Stimulated activated CD4-positive, alpha-beta T cell treated with anti-CD3 and anti-CD28 coated beads, Interleukin-1b, Interleukin-23, amount 100 ng/mL, for 1 hour (primary cell): ENCODE measurements at places on chromosomes 2 and 18.

DNA sequence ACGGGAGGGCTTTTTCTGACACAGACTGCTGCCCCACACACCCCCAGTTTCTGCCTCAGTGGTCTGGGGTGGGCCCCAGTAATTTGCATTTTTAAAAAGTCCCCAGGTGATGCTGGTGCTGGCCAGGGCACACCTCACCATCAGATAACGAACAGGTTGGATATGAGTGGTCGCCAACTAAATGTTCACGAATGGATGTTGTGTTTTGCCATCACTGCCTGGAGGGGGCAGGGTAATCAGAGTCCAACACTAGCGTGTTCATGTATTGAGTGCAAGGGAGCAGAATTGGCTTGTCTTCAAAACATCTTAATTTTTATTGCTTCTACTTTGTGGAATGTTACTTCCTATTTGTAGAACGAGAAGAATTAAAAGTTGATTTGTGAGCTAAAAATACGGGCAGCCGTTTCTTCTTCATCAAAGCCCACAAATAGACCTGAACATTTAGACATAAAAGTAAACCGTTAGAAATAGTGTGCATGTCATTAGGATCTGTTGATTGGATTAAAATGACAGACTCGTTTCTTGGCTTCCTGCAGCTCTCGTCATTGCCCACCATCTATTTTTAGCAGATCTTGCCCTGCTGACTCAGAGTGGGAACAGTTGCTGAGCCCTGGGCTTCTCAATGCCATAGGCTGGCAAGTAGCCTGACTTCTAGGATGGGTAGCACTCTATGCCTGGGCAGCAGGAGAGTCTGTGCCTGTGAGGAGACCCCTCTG is 45.2 kb downstream of the NCK2 start:
- no peak for DNase-seq

DNA sequence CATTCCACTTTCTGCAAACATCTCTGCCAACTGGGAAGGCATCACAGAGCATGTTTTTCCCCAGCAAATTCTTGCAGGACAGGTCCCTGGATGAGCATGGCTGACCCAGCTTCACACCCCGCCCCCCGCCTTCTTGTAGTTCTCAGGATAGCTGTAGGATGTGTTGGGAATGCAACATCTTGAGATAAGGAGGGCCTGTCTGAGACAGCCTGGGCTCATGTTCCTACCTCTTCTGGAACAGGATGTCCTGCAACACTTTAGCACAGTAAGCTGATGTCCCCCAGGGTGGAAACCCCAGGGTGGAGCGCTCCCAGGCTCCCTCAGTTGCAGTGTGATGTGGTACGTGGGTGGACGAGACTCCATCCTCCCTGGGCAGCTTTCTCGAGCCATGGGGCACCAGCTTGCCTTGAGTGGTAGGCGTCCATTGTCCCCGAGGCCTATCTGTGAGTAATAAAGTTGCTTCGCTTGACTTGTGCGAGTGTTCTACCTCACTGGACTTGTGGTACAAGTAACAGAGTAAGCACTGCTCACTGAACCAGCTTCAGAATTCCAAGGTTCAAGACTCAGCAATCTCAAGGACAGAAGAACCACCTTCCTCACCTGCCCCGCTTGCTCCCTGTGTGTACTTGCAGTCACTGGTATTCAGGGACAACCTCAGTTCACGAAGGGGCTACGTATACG is 48.6 kb downstream of the EMX1 start:
- no peak for DNase-seq

- no peak for DNase-seq
Measured at GRCh38 chr2:164495491-164496223, 125.6 kb downstream of the GRB14 start.

DNA sequence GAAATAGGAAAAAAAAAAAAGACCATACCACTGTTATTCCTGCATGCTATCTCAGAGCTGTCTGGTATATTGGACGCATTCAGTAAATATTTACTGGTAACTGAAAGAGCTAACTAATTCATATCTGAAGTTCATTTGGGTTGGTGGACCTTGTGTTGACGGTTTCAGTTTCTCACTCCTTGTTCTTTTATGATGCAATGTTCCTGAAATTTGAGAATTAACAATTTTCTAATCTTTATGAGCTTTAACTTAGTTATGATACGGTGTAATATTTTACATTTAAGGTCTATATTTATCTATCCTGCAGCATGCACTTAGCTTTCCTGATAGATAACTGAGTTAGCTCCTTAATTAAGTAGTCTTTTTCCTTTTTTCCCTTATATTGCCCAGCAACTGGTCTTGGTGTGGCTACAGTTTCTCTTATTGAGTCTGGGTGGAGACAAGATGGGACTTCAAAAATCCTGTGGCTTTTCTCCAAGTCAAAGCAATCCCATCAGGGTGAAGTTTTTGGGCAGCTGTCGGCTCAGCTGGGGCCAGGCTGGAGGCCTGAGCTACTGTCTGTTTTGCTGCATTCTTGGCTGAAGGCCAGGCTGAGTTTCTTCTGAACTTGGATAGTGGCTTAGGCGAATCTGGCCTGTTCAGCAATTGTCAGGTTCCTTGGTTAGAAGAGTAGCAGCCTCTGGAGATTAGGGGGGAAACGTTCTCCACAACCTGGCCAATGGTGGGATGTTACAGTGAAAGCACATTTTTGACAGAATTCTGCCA is 78.4 kb upstream of the MEX3C start:
- no peak for DNase-seq

DNA sequence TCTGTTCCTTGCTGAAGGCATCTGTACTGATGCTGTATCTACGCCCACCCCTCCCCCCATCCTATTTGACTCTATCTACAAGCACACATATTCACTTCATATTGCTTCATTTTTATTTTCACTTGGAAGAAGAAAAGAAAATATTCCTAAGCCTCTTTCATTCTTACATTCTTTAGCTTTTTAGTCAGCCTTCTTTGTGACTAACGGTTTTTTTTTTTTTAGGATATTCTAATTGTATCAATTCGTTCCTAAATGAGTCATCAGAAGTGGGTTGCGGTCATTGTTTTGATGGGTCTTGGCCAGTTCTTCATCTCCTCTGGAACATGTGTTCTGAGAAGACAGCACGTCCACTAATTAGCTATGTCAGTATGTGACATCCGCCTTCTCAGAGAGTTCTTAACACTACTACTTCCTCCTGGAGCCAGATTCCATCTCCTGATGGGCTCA is 88.7 kb downstream of the MYO1B start:
- DNase-seq: no peak

GRCh38 chr2:54723996-54724559 is 616 bp downstream of the EML6 start:
- no peak for DNase-seq

DNA sequence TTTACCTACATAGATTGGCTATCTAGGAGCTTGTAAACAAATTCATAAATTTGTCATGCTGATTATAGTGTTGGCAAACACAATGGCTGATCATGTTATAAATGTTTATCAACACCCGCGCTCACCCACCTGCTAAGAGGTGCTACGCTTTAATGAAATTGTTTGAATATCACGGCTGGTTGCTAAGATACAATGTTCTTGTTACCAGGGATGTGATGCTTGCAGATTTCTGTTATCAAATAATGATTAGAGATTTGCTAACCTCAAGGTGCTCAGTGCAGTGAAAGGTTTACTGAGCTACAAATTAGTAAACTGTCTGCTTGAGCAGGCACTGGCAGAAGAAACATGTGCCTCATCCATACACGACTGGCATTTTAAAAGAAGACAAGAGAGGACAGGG is 160.0 kb upstream of the ZEB2 start:
- DNase-seq: no peak

GRCh38 chr2:22822835-22823234 is 562.1 kb upstream of the KLHL29 start:
- DNase-seq: no peak

DNA sequence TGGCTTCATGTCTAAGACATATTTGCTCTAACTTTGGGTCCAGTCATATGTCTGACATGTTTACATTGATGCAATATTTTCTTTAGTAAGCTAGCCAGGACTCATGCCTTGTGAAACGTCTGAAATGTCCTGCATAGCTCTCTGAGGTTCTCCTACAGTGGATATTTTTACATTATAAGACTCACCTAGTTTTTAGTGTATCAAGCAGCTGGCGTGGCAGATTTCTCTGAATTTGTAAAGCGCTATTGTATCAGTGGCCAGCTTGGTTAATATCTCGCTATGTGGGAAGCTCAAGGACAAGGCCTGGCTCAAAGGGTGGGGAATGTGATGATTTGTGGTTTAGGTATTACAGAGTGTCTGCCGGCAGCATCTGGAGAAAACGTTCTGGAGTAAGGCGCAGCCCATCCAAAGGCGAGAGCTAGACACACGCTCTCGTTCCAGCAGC is 164.3 kb downstream of the LTBP1 start:
- no peak for DNase-seq

DNA sequence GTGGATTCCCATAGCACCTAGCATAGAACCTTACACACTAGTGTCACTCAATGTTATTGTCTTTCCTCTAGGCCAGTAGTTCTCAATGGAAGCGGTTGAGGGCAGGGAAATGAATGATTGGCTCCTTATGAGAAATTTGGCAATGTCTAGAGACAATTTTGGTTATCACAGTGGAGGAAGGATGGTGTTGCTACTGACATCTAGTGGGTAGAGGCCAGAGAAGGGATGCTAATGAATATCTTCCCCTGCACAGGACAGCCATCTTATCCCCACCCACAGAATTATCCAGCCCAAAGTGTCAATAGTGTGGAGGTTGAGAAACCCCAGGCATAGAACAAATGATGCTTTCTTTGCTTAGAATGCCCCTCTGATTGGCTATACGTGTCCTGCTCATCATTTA is 15.8 kb downstream of the C18orf63 start:
- no peak for DNase-seq

DNA sequence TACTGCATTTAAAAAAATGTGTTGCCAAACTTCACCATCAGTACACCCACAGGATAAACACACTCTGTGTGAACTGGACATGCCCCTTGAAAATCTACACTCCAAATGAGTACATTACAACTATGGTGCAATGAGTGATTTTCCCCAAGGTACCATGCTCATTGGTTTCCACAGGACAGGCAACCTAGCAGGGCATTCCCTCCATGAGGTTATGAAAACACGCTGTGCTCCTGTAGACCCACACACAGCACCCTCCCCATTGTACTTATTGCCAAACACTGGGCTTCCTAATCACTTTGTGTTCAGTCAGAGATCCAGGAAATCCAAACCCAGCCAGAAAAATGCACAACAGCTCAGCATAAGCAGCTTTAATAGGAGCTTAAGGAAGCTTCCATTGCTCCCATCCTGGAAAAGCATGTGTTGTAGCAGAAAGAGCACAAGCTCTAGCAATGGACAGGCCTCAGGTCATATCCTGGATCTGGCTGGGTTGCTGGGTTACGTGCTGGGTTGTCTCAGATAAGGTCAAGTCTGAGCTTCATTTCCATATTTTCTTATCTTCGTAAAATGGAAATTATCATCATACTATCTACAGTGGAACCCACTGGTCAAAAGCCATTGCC is 20.8 kb upstream of the ATIC start:
- DNase-seq: no peak

GRCh38 chr18:6746386-6746960 is 17.0 kb downstream of the ARHGAP28 start:
- DNase-seq: no peak

GRCh38 chr2:100376836-100377235 is 40.6 kb downstream of the CHST10 start:
- DNase-seq: no peak

- DNase-seq: no peak
Measured at GRCh38 chr2:228657807-228658402, 476.4 kb upstream of the SPHKAP start.

- DNase-seq: no peak
Measured at GRCh38 chr2:36425608-36426355, 70.2 kb downstream of the CRIM1 start.

GRCh38 chr2:215136669-215137328 is 1.6 kb downstream of the ABCA12 start:
- no peak for DNase-seq

GRCh38 chr2:28674062-28674712 is 77.4 kb upstream of the PPP1CB start:
- DNase-seq: no peak

DNA sequence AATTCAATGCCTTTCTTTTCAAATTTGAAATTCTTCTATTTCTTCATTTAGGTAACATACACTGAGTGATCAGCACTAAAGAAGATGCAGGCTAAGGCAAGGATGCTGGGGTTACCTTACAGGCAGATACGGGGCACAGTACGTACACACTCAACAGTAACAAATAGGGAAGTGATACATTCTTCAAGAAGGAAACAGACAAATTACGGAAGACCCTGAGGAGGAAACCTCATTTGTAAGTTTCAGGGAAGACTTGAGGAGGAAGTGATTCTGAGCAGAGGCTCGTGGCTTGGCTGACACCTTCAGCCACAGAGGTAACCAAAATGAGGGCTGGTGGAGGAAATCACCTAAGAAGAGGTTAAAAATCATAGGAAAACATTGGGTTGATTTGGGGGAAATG is 1108.3 kb upstream of the KLHL29 start:
- no peak for DNase-seq

DNA sequence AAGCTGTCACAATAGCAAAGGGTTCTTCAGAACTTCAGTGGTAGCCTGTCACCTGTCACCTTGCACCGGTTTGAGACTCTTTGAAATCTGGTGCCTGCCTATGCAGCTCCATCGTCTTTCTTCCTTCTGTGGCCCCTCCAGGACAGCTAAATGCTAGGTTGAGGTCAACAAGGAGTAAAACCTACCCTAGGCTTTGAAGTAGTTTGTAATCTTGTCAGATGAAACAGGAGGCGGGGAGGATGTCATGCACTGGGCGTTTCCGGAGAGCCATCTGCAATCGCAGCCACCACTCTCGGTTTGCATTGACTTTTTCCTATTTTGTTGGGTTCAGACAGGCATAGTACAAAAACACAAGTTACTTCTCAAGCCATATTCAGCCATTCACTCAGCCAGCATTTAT is 116.7 kb downstream of the LPIN1 start:
- no peak for DNase-seq

GRCh38 chr2:233256048-233256447 is 4.6 kb downstream of the ATG16L1 start:
- no peak for DNase-seq

GRCh38 chr2:125667630-125668029 is 988.3 kb upstream of the GYPC start:
- no peak for DNase-seq

- DNase-seq: no peak
Measured at GRCh38 chr2:175599966-175600831, 401.9 kb downstream of the LNPK start.

DNA sequence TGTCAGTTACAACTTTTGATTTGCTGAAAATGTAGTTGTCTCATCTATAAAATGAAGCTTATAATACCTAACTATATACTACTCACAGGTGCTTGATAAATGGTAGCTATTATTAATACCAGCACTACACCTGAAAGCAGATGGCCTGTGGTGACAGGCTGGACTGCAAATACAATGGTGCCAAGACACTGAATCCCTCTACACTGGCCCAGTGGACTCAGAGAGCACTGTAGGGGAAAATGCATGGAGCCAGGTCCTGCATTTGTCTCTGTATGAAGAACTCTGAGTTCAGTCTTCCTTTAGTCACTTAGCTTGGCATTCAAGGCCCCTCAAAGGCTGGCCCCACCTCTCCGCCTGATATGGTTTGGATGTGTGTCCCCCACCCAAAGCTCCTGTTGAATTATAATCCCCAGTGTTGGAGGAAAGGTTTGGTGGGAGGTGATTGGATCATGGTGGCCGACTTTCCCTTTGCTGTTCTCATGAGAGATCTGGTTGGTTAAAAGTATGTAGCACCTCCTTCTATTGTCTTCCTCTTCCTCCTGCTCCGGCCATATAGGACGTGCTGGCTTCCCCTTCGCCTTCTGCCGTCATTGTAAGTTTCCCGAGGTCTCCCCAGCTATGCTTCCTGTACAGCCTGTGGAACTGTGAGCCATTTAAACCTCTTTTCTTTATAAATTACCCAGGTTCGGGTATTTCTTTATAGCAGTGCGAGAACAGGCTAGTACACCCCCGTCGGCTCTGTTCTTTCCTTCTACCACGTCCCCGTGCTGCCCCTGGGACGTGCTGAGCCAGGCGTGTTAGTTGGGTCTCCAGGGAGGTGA is 11.1 kb upstream of the NTSR2 start:
- DNase-seq: no peak
